ENCODE measurements at places on chromosomes 1 and 21.

DNA sequence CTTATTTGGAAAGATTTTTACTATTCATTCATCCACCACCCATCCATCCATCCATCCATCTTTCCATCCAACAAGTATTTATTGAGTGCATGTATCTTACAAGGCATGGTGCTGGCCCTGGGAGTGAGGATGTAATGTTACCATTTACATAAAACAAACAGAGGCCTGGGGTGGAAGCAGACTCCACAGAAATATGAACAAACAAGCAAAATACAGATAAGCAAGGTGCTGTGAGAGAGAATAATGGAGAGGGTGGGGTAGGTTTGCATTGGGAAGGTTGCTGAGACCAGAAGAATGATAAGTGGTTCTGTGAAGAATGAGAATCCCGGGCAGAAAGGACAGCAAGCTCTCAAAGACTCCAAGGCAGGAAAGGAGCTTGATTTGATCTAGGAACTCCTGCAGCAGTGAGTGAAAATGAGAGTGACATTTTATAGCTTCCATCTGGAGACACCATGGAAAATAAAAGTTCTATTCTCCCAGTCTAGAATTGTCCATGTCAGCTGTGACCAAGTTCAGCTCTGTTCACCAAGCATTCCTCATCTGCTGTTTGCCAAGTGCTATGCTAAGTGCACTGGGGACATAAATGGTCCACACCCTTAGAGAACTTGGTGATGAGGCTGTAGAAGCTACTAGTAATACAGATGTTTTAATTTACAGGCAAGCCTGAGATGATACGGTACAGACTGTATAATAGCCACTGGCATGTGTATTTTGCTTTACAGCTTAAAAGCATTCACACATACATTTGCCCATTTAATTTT is 75.3 kb downstream of the PEX14 start:
- DNase-seq, result no peak

DNA sequence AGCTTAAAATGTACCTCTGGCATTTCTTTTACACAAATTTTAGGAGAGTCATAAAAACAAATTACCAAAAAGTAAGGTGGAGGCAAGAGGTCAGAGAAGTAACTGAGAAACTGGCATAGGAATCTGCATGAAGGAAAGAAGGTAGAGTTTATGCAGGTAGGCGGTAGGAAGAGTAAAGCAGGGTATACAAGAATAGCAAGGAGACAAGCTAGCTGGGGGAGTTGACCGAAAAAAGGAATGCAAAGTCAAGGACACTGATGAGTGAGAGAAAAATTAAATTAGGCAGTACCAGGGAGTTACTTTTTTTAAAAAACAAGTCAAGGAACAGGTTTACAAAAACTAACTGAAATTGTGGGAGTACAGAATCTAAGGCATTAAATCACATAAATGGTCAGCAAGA is 56.0 kb downstream of the FOXJ3 start:
- DNase-seq, result no peak

- no peak for DNase-seq
Measured at GRCh38 chr21:36229181-36229580, 72.6 kb downstream of the DOP1B start.

- no peak for DNase-seq
Measured at GRCh38 chr1:89611721-89612120, 21.2 kb upstream of the LRRC8C start.

- DNase-seq, result peak; percentile 3
Measured at GRCh38 chr21:45910548-45911221, 70.9 kb upstream of the COL6A1 start.

DNA sequence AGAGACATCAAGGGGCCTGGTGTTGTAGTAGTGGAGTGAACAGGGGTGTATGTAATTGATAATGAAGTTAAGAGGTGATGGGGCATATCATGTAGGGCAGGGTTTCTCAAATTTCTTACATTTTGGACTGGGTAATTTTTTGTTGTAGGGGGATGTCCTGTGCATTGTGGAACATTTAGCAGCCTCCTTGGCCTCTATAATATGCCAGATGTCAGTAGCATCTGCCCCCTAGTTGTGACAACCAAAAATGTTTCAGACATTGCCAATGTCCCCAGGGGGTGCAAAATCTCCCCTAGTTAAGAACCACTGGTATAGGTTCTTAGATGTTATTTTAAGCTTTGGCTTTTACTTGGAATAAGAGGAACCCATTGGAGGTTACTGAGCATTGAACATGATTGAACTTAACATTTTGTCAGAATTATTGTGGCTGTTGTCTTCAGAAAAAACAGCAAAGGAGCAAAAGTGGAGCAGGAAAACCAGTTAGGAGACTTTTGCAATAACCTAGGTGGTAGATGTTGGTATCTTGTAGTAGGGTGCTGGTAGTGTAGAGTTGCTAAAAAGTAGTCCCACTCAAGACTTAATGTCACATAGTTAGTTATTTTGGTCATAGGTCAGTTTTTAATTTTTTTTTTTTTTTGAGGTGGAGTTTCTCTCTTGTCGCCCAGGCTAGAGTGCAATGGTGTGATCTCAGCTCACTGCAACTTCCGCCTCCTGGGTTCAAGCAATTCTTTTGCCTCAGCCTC is 6.2 kb downstream of the ZNF326 start:
- peak; percentile 44 for DNase-seq

- DNase-seq, result peak; percentile 74
Measured at GRCh38 chr1:84642774-84643173, 47.5 kb downstream of the SSX2IP start.

GRCh38 chr1:67407498-67407897 is 22.7 kb downstream of the SERBP1 start:
- DNase-seq, result no peak

- DNase-seq, result no peak
Measured at GRCh38 chr1:246081138-246081702, 425.9 kb downstream of the SMYD3 start.

DNA sequence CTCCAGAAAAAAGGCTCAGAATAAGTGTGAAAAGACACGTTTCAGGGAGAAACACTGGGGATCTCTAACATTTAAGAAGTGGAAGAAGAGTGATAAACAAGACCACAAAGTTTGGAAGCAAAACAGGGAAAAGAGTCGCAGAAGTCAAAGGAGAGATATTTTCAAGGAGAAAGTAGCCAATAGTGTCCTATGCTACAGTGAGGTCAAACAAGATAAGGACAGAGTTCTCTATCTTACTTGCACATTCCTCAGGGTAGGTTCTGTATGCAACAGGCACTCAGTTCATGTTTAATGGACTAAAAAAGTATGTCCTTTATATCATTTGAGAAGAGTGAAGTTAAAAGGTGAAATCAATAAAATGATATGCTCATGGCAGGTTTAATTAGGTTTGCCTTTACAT is 13.8 kb upstream of the EDEM3 start:
- DNase-seq, result peak; percentile 86

DNA sequence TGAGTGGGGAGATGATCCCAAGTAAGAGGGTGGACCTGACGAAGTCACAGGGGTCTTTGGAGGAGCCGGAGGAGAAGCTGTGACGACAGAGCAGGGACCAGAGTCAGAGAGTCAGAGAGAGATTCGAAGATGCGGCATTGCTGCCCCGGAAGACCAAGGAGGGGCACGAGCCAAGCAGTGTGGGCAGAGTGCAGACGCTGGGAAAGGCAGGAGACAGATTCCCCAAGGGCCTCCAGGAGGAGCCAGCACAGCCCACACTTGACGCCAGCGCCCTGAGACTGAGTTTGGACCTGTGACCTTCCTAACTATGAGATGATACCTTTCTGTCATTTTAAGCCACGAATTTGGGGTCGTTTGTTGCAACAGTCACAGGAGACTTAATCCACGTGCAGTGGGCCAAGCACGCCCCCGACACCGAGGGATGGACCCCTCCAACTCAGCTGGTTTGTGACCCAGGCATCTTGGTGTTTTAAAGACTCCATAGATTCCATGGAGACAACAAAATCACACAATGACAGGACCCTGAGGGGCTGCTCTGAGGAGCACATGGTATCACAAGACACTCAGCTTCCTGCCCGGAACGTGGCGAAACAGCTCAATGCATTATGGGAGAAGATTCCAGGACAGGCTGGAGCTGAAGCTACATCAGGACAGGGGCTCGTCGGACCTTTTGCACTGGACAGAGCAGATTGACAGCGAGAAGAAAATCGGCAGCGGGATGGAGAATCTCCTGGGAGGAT is 11.0 kb upstream of the TFF1 start:
- no peak for DNase-seq

DNA sequence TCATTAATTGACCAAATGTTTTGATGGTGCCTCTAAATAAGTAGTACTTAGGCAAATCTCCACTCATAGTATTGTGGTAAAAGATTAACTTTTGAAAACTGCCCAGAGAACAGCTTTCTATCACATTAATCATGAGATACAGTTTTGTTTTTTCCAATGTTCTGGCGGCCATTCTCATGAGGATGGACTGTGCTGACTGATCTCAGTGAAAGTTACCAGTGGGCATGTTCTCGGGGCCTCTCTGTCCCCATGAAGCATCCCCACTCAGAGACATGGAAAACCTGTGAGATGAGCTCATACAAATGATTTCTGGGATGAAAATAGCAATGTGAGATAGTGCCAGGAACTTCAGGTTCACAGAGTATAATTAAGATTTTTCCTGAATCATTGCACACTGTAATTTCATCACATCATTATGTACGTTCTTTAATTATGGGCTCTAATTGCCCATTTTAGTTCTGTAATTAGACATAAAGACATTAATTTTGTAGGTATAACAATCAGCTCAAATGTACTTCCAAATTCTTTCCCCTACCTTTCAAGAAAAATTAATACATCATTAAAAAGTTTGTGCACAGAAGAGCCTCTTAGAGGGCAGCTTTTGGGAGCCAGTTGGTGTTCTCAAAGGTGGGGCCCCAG is 40.5 kb downstream of the DDR2 start:
- DNase-seq, result no peak

- no peak for DNase-seq
Measured at GRCh38 chr1:3598051-3598491, 13.2 kb downstream of the MEGF6 start.

GRCh38 chr21:38753557-38753971 is 52.2 kb upstream of the ETS2 start:
- DNase-seq, result peak; percentile 70

DNA sequence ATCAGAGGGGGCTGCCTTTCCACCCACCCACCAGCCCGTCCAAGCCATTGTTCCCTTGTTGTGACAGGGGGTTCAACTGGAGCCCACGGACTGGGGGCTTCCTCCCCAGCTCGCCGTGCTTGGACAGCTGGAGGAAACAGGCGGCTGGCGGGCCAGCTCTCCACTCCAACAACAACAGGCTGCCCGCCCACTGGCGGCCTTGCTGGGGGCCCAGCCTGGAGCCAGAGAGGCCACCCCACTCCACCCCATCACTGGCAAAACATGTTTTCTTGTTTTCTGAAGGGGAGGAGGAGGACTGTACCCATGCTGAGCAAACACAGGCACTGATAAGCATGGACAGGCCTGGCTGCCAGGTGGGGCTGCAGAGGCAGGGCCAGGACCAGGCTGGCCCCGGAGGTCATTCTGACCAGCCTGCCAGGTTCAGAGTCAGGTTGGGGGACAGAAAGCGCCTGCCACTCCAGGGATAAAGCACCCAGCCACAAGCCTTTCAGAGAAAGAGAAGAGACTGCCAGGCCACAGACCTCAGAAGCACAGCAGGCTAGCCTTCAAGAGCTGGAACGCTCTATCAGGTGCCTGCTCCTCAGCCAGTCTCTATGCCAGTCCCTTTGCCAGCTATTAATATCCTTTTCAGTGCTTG is 32.8 kb downstream of the GJA4 start:
- peak; percentile 19 for DNase-seq

DNA sequence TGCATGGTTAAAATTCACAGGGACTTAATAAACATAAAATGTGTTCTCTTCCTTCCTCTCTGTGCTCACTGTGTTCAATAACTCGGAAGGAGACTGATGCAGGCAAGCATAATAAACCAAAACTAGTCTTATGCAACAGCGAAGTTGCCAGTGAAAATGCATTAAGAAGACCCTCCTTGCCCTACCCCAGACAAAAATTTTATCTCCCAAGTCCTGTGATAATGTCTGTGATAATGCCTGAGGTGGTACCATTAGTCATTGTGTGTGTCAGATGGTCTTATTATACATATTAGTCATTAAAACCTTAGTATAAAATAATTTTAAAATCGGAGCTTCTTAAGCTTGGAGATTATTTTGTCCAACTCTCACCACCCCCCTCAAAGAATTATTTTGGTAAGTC is 97.8 kb downstream of the NGF start:
- DNase-seq, result no peak

GRCh38 chr1:9654051-9654833 is 2.7 kb downstream of the PIK3CD start:
- no peak for DNase-seq

GRCh38 chr1:100775483-100775882 is 55.9 kb downstream of the VCAM1 start:
- DNase-seq, result no peak

DNA sequence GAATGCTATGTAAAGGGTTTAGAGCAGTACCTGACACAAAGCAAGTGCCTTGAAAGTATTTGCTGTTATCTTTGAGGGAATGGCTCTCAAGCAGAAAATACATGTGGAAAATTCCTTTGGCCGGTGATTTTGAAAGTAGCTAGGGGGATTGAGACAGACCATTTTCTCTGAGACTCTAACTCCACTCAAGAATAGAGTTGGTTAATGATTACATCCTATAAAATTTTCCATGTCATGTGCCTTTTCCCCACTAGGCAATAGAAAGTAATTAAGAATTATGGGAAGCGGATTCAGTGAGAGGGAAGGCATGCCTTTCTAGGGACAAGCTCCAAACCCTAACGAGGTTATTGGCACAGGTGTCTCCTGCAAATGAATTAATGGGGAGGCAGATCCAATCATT is 276.0 kb downstream of the GPATCH2 start:
- no peak for DNase-seq

- peak; percentile 83 for DNase-seq
Measured at GRCh38 chr1:153509729-153510354, 25.9 kb downstream of the S100A6 start.

DNA sequence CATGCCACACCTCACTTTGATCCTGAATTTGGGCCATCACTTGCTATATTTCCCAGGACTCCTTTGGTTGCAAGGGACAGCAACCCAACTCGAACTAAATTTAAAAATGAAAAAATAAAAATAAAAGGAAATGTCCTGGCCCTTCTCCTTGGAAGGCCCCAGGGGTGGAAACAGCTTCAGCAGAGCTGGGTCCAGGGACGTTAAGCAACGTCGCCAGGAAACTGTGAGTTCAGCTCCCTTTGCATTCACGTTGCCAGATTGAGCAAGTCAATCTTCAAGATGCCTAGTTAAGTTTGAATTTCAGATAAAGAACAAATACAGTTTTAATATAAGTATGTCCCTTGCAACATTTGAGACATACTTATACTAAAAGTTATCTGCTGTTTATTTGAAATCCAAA is 14.6 kb upstream of the SPSB1 start:
- no peak for DNase-seq

DNA sequence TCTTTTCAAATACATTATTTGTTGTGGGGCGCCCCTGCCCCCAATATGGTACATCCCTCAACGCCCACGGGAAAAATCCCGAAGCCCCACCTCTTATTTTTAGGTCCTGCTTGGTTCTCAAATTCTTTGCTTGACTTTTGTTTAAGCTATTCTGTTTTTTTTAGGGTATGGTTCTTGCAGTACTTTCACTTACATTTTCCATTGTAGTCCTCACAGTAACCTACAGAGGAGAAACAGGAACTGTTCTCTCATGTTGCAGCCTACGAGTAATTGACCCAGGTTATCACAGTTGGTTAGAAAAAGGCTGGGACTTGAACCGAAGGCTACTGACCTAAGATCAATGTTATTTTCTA is 697 bp upstream of the C21orf91 start:
- DNase-seq, result no peak
